ENCODE measurements at places on chromosomes 1 and 21. TPM values are rescaled to one million over a fixed set of nuclear protein-coding genes. Genes with fewer than 3 reads are reported as not detected.

Gene TRIM63
- total RNA-seq: not detected

Gene FAM163A
- not detected for total RNA-seq

Gene CDKN2C
- total RNA-seq: 19.8 TPM

Gene AMY1B
- total RNA-seq: not detected

Gene FCRL6
- not detected for total RNA-seq

Gene SIPA1L2
- total RNA-seq: 12.6 TPM

Gene REN
- 0.17 TPM for total RNA-seq

Gene RUNX3
- 0.26 TPM for total RNA-seq

- DNase-seq: peak; percentile 99
- no peaks in the 10 kb centered on the region for H3K27me3 ChIP-seq
- H3K27ac ChIP-seq: peak overlapping the region; percentile 72
- H3K4me1 ChIP-seq: peaks cover 24% of the 10 kb centered on the region
Measured at GRCh38 chr1:214427871-214428277, 123.5 kb downstream of the PTPN14 start.

DNA sequence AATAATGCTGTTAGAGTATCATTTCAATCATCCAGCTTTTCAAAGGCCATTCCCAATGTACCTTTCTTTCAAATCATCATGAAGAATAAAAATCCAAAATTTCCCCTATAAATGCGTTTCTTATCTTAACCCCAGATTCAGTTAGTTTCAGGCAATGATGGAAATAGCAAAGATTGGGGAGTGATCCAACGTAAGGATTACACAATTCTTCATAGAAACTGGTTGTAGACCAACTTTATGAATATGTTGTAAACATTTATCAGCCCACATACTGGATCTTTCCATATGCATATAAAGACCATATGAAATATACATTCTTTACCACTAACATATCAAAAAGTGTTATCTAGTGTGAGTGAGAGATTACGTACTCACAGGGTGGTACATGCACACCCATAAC, 92.7 kb downstream of the ZC3H11B start:
- H3K27me3 ChIP-seq: no peaks in the 10 kb centered on the region
- H3K4me1 ChIP-seq: no peaks in the 10 kb centered on the region
- no peak for DNase-seq

- H3K4me3 ChIP-seq: no peak overlapping the region
- H3K27ac ChIP-seq: no peak overlapping the region
- H3K36me3 ChIP-seq: no peaks in the 10 kb centered on the region
- H3K4me1 ChIP-seq: peaks cover 7% of the 10 kb centered on the region
- no peak for DNase-seq
- H3K27me3 ChIP-seq: no peaks in the 10 kb centered on the region
Measured at GRCh38 chr1:153883223-153883622, 39.5 kb downstream of the GATAD2B start.

DNA sequence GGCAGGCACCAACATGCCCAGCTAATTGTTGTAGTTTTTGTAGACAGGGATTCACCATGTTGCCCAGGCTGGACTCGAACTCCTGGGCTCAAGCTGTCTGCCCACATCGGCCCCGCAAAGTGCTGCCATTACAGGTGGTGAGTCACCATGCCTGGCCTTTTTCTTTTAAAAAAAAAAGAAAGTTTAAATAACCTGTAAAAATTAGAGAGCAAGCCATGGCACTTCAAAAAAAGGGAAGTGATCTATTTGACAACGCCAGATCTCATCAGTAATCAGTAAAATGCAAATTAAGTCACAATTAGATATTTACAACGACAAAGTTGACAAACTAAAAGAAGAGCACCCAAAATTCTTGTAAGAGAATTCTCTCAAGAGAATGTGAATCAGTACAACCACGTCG, 2.9 kb upstream of the RBBP5 start:
- H3K27ac ChIP-seq: no peak overlapping the region
- no peaks in the 10 kb centered on the region for H3K27me3 ChIP-seq
- H3K4me1 ChIP-seq: no peaks in the 10 kb centered on the region
- no peak for DNase-seq
- no peak overlapping the region for H3K4me3 ChIP-seq

DNA sequence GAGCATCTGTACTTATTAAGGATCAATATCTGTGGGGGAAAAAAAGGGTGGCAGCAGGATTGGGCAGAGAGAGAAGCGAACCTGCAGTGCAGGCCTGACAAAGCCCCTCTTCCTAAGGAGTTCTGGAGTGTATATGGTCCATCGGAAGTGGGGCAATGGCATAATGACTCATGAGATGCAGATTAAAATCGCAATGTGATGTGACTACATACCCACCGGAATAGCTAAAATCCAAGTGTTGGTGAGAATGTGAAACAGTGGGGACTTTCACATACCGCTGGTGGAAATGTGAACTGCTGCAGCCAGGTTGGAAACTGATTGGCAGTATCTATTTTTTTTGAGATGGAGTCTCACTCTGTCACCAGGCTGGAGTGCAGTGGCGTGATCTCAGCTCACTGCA, 8.2 kb upstream of the CREG1 start:
- H3K4me1 ChIP-seq: no peaks in the 10 kb centered on the region
- H3K36me3 ChIP-seq: no peaks in the 10 kb centered on the region
- no peaks in the 10 kb centered on the region for H3K27me3 ChIP-seq
- no peak for DNase-seq

GRCh38 chr1:67058761-67059160, 4.8 kb upstream of the SLC35D1 start:
- peak; percentile 34 for DNase-seq
- peaks cover 19% of the 10 kb centered on the region for H3K4me1 ChIP-seq

DNA sequence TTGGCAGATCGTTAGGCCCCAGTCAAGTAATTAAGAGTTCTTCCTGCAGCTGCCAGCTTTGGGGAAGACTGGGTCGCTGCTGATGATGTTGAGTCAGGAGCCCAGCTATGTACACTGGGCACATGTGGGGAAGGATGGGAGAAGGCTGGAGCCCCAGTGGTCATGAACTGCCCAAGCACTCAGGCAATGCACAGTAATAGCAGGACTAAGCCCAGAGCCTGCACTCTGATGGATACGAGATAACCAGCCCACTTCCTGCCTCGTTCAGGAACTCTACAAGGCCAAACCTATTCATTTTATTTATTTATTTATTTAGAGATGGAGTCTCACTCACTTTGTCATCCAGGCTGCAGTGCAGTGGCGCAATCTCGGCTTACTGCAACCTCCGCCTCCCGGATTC, 81.1 kb upstream of the BTG3 start:
- H3K36me3 ChIP-seq: no peaks in the 10 kb centered on the region
- DNase-seq: no peak
- H3K4me3 ChIP-seq: no peak overlapping the region
- no peak overlapping the region for H3K27ac ChIP-seq
- H3K27me3 ChIP-seq: no peaks in the 10 kb centered on the region

DNA sequence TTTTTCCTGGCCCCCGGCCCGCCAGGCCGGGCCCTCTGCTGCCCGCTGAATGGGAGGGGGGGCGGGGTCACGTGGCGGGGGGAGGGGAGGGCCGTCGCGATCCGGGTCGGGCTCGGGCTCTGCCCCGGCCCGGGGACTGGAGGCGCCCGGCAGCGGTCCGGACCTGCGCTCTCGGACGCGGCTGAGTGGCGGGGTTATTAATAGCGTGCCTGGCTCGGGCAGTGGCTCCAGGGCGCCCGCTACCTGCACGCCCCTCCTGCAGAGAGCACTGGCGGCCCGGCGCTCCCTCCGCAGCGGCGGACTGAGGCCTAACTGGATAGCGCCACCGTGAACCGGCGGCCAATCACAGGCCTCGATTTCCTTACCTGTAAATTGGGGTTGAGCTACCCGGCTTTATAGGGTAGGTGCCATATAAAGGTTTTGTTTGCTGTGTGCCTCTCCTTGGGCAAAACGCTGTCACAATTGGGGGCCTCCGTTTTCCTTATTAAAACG, 28.1 kb downstream of the AHDC1 start:
- peaks cover 53% of the 10 kb centered on the region for H3K4me1 ChIP-seq
- H3K36me3 ChIP-seq: no peaks in the 10 kb centered on the region
- peak overlapping the region; percentile 46 for H3K4me3 ChIP-seq
- peak; percentile 46 for DNase-seq

DNA sequence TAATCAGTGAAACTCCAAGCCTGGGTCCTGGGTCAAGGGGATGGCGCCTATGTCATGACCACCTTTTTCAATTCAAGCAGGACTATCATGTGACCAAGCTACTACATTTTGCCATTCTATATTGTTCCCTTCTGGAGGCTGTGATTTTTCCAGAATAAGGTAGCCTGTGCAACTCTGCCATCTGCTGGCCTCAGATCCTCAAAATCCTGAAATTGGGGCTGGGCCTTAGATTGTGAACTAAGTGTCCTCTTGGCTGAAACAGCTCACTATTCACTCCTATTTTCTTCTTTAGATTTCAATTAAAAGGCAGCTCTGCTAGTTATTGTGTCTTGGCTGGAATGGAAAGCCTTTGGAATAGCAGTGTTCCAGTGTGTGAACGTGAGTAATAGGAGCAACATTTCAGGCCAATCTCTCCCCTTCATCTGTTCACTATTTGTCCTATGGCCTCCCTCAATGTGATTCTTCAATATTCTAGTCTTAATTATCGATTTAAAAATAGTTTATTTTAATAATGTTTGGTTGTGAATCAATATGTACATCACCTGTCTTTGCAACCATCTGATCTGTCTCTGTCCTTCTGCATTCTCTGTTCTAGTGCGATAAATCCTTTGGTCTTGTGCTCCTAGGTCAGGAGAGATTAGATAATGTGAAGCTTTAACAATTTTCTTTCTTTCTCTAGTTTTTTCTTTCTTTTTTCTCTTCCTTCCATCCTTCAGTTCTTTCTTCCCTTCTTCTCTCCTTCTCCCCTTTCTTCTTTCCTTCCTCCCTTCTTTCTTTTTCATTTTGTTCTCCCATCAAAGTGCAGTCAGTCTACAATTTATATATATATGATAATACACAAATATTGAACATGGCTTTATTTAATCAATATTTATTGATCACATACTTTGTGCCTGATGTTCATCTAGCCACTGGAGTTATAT, 69.8 kb downstream of the CR1 start:
- H3K36me3 ChIP-seq: no peaks in the 10 kb centered on the region
- no peaks in the 10 kb centered on the region for H3K27me3 ChIP-seq

GRCh38 chr1:150976879-150977694, 2.5 kb upstream of the CERS2 start:
- H3K4me1 ChIP-seq: peaks cover 21% of the 10 kb centered on the region
- no peak overlapping the region for H3K4me3 ChIP-seq
- H3K27me3 ChIP-seq: no peaks in the 10 kb centered on the region
- peak overlapping the region; percentile 32 for H3K27ac ChIP-seq

- peak; percentile 28 for DNase-seq
- H3K27me3 ChIP-seq: no peaks in the 10 kb centered on the region
- no peak overlapping the region for H3K4me3 ChIP-seq
- H3K4me1 ChIP-seq: peaks cover 2% of the 10 kb centered on the region
- H3K36me3 ChIP-seq: no peaks in the 10 kb centered on the region
- no peak overlapping the region for H3K27ac ChIP-seq
Measured at GRCh38 chr1:230169454-230170152, 102.6 kb downstream of the GALNT2 start.

- H3K27me3 ChIP-seq: no peaks in the 10 kb centered on the region
- H3K4me1 ChIP-seq: no peaks in the 10 kb centered on the region
- no peak overlapping the region for H3K27ac ChIP-seq
- no peak for DNase-seq
Measured at GRCh38 chr1:1215080-1215676, 1.2 kb upstream of the TNFRSF4 start.

- no peaks in the 10 kb centered on the region for H3K27me3 ChIP-seq
- peaks cover 4% of the 10 kb centered on the region for H3K36me3 ChIP-seq
- H3K4me3 ChIP-seq: no peak overlapping the region
- no peak overlapping the region for H3K27ac ChIP-seq
Measured at GRCh38 chr1:226976276-226976977, 36.3 kb downstream of the COQ8A start.

DNA sequence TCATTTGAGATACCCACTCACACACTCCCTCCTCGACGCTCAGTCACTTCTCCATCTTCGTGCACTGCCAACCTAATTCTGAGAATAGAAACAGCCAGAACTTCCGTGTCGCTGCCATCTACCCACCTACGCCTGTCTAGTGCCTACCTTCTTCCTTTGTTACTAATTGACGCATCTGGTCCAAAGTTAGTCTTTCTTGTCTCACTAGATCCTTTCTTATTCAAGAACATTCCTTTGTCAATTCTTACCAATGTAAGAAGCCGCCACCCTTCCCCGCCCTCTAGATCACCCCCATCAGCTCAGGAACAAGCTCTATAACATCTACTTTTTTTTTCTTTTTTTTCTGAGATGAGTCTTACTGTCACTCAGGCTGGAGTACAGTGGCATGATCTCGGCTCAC, 3.7 kb downstream of the PADI6 start:
- H3K36me3 ChIP-seq: no peaks in the 10 kb centered on the region
- H3K4me3 ChIP-seq: no peak overlapping the region
- no peaks in the 10 kb centered on the region for H3K4me1 ChIP-seq
- H3K27me3 ChIP-seq: peaks cover 6% of the 10 kb centered on the region
- no peak for DNase-seq

DNA sequence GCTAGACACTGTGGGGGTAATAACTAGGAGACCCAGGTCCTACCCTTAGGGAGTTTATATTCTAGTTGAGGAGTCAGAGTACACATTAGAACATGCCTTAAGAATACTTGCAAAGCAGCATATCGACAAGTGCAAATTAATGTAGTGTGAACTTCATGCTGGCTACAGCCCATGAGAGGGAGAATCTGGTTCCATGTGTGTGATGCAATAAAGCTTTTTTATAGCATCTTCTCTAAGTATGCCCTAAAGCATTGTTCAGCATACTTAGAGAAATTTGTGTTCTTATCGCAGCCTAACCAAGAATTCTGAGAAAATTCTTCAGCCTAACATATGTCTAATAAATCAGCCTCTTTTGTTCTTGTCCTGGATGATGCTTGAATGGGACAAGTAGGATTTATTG, 95.5 kb downstream of the SDCCAG8 start:
- H3K4me1 ChIP-seq: no peaks in the 10 kb centered on the region
- DNase-seq: no peak
- H3K27me3 ChIP-seq: no peaks in the 10 kb centered on the region
- H3K27ac ChIP-seq: no peak overlapping the region
- H3K4me3 ChIP-seq: no peak overlapping the region

- H3K4me3 ChIP-seq: peak overlapping the region; percentile 96
- H3K27ac ChIP-seq: peak overlapping the region; percentile 96
- DNase-seq: no peak
- no peaks in the 10 kb centered on the region for H3K27me3 ChIP-seq
Measured at GRCh38 chr1:243256590-243256989, 749 bp downstream of the SDCCAG8 start.

DNA sequence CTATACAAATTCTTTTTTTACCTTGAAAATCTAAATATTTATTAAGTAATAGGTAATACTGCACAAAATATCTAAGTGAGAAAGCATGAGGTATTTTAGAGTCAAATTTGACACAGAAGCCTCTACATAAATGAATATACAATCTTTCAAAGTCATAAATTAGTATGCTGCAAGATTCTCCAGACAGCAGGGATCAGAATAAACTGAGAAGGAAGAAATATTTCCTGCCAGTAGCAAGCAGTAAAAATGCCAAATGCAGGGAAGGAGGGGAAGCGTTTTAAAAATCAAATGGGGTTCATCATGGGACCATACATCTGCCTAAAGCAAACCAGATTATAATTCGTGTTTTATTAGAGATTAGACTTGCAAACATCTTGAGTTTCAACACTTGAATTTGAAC, 18.9 kb downstream of the COLGALT2 start:
- peaks cover 2% of the 10 kb centered on the region for H3K4me1 ChIP-seq
- H3K27me3 ChIP-seq: no peaks in the 10 kb centered on the region
- no peak overlapping the region for H3K27ac ChIP-seq
- no peak for DNase-seq

GRCh38 chr1:55316947-55317662, 101.9 kb upstream of the USP24 start:
- no peaks in the 10 kb centered on the region for H3K27me3 ChIP-seq
- H3K27ac ChIP-seq: no peak overlapping the region
- H3K4me3 ChIP-seq: no peak overlapping the region
- H3K36me3 ChIP-seq: no peaks in the 10 kb centered on the region
- H3K4me1 ChIP-seq: peaks cover under 1% of the 10 kb centered on the region
- no peak for DNase-seq

All from fibroblast of lung (primary cell).